Keratinocyte (primary cell): ENCODE measurements at places on chromosomes 3 and 15. TPM values are rescaled to one million over a fixed set of nuclear protein-coding genes. Genes with fewer than 3 reads are reported as not detected.

GRCh38 chr15:75036212-75036616 is 12.8 kb downstream of the PPCDC start:
- H3K36me3 ChIP-seq = no peaks in the 10 kb centered on the region
- no peaks in the 10 kb centered on the region for H3K27me3 ChIP-seq
- H3K4me3 ChIP-seq = no peak overlapping the region
- no peak overlapping the region for H3K27ac ChIP-seq

GRCh38 chr3:97822359-97822775 is 556 bp downstream of the CRYBG3 start:
- no peaks in the 10 kb centered on the region for H3K36me3 ChIP-seq
- no peak for DNase-seq

DNA sequence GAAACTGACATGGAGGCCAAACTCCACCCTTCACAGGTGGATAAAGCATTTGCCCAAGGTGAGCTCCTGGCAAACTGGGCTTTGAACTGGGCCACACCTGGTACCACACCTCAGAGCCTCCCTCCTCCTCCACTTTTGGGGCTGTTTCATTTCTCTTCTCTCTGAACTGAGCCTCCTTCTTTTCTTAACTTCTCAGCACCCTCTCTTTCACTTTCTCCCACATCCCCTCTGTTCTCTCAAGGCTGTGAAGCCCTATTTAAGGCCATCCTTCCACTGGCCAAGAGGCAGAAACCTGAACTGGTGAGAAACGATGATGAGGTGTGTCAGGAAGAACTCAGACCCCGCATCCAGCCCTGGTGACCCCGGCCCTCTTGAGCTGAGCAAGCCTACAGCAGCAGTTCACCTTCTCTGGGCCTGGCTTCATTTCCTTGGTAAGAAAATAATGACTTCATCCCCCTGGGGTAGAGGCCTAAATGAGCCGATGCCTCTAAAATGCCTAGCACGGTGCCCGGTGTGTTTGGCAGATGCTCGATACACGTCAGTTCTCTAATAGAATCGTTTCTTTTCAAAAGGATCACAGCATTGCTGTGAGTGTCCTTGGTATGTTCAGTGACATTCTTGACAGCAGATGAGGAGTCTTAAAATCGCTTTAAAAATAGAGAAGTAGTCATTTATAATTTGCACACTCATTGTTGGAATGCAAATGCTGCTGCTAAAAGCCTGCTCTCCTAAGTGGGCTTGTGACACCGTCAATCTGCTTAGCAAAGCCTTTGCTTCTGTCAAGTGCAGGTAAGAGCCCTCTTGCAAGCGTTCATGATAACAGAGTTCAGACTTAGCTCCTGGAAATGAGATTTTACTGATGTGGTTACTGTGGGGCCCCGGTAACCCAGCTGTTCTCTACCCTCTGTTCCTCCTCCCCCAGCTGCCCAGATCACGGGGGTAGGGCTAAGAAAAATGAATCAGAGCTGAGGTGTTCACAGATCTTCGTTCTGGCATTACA is 97.7 kb upstream of the ATP2B2 start:
- no peak overlapping the region for H3K27ac ChIP-seq
- DNase-seq = no peak
- no peaks in the 10 kb centered on the region for H3K36me3 ChIP-seq
- no peak overlapping the region for H3K4me3 ChIP-seq
- H3K4me1 ChIP-seq = no peaks in the 10 kb centered on the region
- H3K27me3 ChIP-seq = peaks cover 18% of the 10 kb centered on the region

- DNase-seq = peak; percentile 57
- peak overlapping the region; percentile 93 for H3K4me3 ChIP-seq
- no peaks in the 10 kb centered on the region for H3K36me3 ChIP-seq
- peaks cover 24% of the 10 kb centered on the region for H3K4me1 ChIP-seq
- H3K27ac ChIP-seq = peak overlapping the region; percentile 90
Observed at GRCh38 chr3:129795186-129796010, 98.1 kb downstream of the TMCC1 start.

DNA sequence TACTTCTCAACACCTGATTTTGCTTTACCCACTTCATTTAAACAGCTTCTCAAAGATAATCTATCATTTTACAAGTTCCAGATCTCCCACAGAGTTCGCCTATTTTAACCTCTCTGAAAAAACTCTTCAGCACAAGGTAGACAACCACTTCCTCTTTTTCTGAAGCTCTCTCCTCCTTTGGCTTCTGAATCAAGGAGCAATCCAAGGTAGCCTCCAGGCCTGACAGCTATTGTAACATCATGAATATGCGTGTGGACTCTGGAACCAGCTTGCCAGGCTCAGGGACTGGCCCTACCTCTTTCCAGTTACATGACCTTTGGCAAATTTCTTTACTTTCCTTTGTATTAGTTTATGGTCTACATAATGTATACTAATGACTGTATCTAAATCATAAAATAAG is 405.9 kb upstream of the ZNF385D start:
- H3K36me3 ChIP-seq = no peaks in the 10 kb centered on the region
- H3K27ac ChIP-seq = no peak overlapping the region
- H3K27me3 ChIP-seq = no peaks in the 10 kb centered on the region
- no peak overlapping the region for H3K4me3 ChIP-seq
- no peaks in the 10 kb centered on the region for H3K4me1 ChIP-seq
- DNase-seq = no peak

DNA sequence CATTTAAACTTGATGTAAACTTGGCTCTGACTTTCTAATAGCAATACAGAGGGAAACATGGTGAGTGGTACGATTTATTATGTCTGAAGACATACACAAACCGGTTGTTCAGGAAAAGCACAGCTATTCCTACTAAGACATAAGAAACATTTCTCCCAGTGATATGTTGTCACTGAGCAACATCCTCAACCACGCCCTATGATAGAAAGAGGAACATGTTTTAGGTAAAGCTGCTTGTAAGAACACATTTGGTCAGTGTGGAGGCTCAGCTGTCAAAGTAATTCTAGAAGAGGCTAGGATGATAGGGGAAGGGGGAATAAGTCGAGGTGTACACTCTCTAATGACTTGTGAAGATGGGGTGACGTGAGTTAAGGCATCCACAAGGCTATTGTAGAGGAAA is 42.7 kb upstream of the B3GNT5 start:
- H3K4me1 ChIP-seq = peaks cover 10% of the 10 kb centered on the region
- no peak overlapping the region for H3K27ac ChIP-seq
- no peak overlapping the region for H3K4me3 ChIP-seq
- no peaks in the 10 kb centered on the region for H3K36me3 ChIP-seq
- H3K27me3 ChIP-seq = no peaks in the 10 kb centered on the region

DNA sequence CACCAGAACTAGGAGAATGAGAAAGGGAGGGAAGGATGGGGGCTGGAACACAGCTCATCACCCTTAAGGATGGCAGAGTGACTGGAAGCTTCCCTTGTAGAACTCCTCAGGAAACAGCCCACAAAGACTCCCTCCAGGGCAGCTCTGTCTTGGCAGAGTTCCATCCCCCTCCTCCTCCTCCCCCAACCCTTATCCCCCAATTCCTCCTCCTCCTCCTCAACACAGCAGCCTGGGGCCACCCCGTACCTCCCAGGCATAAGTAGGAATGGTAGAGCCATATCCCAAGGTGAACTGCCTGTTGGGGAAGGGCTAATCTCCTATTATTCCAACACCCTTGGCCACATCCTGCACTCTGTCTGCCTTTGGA is 38.8 kb downstream of the ADCY5 start:
- no peaks in the 10 kb centered on the region for H3K36me3 ChIP-seq
- no peak overlapping the region for H3K27ac ChIP-seq
- H3K4me3 ChIP-seq = no peak overlapping the region
- DNase-seq = no peak
- peaks cover 9% of the 10 kb centered on the region for H3K27me3 ChIP-seq
- no peaks in the 10 kb centered on the region for H3K4me1 ChIP-seq

DNA sequence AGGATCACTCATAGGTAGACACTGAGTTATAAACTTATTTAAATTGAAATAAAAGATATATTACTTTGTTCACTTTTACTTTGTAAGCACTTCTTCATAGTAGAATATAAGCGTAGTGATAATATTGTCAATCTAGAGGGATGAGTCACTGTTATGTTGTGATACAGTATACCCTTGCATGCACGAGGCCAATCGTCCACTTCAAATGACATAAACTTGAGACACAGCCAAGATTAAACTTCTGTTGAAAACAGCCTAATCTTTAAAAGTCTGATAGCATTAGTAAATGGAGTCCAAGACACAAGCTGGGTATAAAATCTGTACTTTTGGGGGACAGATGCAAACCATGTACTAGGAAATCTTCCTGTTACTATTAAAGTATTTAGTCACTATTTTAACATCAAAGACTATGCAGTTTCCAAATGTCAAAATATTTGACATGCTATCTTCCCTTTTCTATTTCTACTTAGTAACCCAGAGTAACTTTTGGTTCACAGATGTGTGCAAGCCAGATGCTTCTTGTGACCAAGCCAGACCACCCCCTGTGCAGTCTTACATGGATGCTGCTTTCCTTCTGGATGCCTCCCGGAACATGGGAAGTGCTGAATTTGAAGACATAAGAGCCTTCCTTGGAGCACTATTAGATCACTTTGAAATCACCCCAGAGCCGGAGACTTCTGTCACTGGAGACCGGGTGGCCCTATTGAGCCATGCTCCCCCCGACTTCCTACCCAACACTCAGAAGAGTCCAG is 85.3 kb downstream of the PIK3R4 start:
- no peak overlapping the region for H3K4me3 ChIP-seq
- H3K27me3 ChIP-seq = no peaks in the 10 kb centered on the region
- no peaks in the 10 kb centered on the region for H3K36me3 ChIP-seq
- H3K27ac ChIP-seq = no peak overlapping the region

- H3K4me3 ChIP-seq = no peak overlapping the region
- no peaks in the 10 kb centered on the region for H3K27me3 ChIP-seq
- peaks cover 50% of the 10 kb centered on the region for H3K4me1 ChIP-seq
- peak overlapping the region; percentile 55 for H3K27ac ChIP-seq
- peaks cover 27% of the 10 kb centered on the region for H3K36me3 ChIP-seq
- DNase-seq = no peak
Observed at GRCh38 chr3:63979093-63979885, 44.0 kb downstream of the PSMD6 start.

DNA sequence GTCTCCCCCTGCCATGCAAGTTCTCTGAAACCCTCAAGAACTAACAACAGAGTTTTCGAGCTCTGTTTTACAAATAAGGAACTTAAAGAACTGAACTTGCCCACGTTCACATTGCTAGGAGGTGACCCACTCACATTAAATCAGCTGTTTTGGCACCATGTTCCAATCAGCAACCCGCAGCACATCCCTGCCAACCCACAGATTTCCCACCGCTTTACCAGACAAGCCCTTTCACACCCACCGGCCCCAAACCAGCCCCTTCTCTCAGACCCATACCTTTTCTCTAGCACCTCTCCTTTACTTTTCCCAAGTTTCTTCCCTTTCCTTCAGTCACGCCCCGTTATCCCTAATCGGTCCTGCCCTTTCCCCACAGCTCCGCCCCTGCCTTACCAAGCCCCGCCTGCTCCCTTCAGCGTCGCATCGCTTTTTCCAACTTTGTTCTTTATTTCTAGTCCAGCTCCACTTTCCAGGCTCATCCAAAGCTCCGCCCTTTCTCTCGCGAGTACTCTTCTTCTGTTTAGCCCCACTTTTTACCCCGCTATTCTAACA is 804 bp upstream of the BRPF1 start:
- peaks cover 15% of the 10 kb centered on the region for H3K4me1 ChIP-seq
- H3K4me3 ChIP-seq = peak overlapping the region; percentile 61
- H3K36me3 ChIP-seq = peaks cover 11% of the 10 kb centered on the region

DNA sequence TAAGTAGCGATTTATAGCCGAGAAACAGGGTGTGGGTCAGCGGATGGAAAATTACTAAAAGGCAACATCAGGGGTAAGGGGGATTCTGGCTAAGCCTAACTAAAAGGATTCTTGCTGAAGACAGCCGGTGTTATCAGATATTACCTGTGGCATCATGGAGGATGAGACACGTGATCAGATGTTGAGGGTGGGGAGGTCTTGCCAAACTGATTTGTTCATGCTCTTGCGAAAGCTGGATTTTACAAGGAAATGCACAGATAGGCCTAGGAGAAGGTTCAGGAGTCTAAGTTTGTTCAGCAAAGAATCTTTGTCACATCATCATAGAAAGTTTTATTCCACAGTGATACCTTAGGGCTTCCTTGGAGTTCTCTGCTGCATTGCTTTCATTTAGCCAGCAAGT is 396.8 kb upstream of the TBL1XR1 start:
- H3K36me3 ChIP-seq = no peaks in the 10 kb centered on the region
- H3K4me3 ChIP-seq = no peak overlapping the region
- no peak for DNase-seq
- peaks cover 74% of the 10 kb centered on the region for H3K4me1 ChIP-seq
- H3K27ac ChIP-seq = no peak overlapping the region

The CTSH gene
- polyA plus RNA-seq = 23.0 to 38.4 TPM (median 26.6 TPM) in 3 replicates

The RARRES1 gene
- polyA plus RNA-seq = not detected in 3 replicates

The CDHR4 gene
- polyA plus RNA-seq = 0.19 TPM in 1 of 3 replicates, not detected in the others
